AG09319 (cell line): ENCODE measurements at places on chromosomes 4 and X.

- no peak for DNase-seq
Measured at GRCh38 chr4:161585011-161585410, 578.8 kb downstream of the FSTL5 start.

DNA sequence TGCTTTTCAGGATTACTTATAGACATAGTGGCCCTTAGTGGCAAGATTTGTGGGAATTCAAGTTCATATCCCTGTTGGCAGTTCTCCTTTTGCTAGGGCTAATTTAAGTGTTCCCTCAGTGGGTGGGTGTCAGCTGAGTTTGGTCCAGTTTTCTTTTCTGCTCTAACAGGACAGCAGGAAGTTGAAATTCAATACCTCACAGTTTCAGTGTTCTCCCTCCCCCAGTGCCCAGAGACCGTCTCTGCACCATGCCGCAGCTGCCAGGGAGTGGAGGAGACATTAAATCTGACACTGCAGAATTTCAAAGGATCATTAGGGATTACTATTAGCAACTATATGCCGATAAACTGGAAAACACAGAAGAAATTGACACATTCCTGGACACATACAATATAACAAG lies 50.7 kb downstream of the UBE2NL start:
- no peak for DNase-seq

DNA sequence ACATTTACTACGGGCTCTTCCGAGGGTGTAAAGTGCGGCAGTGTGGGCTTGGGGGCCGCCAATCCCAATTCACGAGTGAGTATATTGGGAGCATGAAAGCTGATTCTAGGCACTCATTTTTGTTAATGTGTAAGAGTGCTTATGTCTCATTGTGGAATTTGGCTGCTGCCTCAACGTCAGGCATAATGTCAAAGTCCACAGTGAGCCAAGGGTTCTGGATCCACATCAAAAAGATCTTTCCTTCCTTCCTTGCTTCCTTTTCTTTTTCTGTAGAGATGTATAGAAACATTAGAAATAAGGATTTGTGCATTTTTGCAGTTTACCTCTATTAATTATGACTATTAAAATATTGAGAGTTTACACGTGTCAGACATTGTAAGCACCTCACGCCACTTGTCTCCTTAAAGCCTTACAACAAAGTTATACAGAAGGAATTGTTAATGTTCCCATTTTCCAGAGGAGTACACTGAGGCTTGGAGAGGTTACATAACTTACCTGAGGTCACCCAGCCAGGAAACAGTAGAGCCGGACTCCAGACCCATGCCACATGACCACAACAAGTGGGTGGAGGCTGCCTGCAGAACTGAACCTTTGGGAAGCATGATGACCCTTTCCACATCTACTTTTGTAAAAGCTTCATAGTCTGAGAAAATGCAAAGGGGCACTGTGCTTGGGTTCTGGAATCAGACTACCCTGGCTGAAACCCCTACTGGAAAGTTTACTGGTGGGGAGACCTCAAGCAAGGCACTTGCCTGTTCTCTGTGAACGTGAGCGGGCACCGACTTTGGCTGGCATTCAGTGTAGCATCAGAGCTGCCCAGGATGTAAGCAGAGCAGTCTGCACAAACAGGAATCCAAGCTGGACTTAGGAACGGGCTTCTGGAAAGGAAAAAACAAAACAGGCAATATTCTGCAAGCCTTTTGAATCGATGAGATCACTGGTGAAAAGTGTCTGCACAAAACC lies 761 bp downstream of the CLRN2 start:
- DNase-seq = no peak

- no peak for DNase-seq
Measured at GRCh38 chr4:6684656-6685055, 9.0 kb upstream of the S100P start.

GRCh38 chr4:106868381-106869035 lies 167.6 kb downstream of the DKK2 start:
- DNase-seq = no peak

DNA sequence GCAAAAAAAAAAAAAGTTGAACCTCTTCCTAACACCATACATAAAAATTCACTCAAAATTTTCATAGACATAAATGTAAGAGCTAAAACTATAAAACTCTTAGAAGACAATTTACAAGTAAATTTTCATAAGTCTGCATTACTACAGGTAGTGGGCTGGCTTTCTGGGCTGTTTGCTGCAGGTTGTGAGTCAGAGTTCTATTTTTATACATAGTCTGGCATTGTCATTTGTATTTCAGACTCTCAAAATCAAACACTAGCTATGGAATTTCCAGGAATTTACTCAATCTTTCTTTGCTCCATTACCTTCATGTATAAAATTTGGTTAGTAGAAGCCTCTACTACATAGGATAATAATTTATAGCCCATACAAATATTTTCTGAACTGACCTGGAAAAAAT lies 227.2 kb downstream of the COX18 start:
- no peak for DNase-seq

- DNase-seq = no peak
Measured at GRCh38 chr4:138911909-138912703, 103.5 kb upstream of the NOCT start.

DNA sequence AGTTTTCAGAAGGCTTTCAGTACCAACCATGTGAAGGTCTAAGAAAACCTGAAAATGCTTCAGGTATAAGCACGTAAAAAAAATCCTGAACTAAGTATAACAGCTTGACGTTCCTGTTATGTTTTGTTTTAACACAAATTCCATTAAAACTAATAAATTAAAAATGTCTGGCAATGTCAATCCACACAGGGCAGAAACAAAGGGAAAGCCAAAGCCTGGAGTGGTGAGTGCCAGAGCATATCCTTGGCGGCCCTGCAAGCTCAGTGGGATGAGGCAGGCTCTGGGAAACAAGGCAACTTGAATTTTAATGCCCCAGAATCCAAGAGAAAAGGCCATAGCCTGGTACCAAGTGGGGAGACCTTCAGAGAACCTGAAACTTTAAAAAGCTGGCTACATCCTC lies 78.2 kb downstream of the EPHA5 start:
- no peak for DNase-seq

- no peak for DNase-seq
Measured at GRCh38 chr4:46389301-46389775, 590 bp downstream of the GABRA2 start.

DNA sequence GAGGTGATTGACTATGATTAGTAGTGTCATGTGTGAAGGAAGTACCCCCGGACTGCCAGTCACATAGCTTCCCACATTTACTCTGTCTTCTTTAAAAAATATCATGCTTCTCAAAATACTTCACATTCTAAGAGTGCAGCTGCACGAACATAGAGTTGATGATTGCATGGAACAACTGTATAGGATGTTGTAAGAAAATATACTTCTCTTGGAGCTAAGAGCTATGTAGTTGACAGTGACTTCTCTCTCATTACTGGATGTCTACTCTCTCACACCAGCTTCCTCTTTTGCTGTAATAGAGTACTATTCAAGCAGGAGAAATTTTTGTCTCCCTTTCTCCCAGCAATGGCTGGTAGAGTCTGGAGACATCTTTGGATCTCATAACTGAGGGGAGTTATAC lies 99.4 kb upstream of the PUDP start:
- no peak for DNase-seq

DNA sequence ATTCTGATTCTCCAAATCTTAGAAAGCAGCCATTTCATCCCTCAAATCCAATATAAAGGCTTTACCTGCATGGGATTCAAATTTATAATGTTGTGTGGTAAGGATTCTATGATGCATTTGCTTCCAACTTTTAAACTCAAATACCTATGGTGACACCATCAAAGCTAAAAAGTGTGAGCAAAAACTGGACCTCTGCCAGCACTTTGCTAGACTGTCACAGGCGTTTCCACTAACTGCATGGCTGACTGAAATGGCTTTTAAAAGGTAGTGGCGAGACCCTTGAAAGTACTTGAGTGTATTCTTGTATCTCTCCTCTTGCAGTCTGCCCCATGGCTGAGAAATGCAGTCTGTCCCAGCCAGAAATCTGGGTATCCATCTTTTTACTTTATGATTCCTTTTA lies 169.4 kb downstream of the AMELX start:
- no peak for DNase-seq

DNA sequence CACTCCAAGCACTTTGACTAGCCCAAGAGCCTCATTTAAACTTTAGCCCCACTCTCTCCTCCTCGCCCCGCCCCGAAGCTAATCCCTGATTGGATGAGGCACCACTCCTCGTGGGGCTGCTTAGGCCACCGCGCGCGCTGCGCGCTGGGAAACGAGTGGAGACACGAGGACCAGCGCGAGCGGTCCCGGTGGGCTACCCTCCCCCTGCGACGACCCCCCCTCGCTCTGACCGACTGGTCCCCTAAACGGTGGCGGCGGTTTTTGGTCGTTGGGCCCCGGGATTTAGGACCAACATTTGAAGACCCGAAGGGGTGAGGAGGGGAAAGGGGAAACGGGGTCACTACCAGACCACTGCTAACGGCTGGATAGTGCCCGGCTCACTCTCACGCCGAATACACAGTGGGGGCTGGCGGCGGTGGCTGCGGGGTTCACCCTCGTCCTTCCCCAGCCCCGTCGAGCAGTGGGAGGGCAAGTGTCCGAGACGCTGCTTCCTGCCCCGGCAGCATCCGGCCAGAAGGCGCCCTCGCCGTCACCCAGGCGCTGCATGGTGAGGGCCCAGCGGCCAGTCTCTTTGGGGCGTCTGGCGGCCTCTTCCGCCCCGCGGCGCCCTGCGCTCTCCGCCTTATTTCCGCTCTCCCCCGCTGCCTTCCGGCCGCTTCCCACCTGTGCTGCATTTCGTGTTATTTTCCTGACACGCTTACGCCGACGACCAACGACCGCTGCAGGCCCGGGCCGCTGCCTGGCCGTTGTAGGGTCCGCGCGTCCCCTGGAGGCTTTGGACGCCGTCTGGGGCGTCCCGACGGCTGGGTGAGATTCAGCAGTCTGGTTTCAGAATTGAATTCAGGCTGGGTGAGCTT lies at the start of gene RBM46:
Gene RBM46, plus strand, starts transcription at position 147 of the 857 bp plus-strand sequence. CDS start 15,481 bp downstream, outside the sequence.
- no peak for DNase-seq

DNA sequence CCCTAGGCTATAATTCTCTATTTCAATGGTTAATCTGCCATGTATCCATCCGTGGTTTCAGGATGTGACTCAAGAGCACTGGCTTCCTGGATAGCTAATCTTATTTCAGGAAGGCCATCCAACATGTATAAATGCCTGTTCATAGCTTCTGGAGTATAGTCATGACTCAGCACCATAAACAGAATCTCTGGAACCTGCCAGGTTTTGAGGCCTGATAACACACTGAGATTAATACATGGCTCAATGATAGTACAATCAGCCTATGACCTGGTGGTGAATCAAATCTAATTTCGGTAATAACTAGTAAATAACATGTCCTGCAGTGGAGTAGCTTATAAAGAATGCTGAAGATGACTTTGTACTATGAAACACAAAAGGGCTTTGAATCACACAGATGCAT lies 5.7 kb upstream of the IL13RA2 start:
- DNase-seq = peak; percentile 24

GRCh38 chr4:103928370-103928769 lies 208.6 kb upstream of the TACR3 start:
- DNase-seq = no peak

DNA sequence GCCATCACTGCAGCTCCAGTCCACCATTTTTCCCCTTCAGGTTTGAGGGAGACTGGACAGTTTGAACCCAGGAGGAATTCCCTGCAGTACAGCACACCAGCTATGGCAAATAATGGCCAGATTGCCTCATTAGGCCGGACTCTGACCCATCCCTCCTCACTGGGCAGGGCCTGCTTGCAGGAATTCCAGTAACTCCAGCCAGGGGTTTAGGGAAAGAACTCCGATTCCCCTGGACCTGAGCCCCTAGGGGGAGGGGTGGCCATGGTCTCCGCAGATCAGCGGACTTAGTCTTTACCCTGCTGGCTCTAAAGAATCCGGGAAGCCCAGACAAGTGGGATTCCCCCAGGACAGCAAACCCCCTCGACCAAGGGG lies 342.8 kb downstream of the DMD start:
- DNase-seq = no peak

DNA sequence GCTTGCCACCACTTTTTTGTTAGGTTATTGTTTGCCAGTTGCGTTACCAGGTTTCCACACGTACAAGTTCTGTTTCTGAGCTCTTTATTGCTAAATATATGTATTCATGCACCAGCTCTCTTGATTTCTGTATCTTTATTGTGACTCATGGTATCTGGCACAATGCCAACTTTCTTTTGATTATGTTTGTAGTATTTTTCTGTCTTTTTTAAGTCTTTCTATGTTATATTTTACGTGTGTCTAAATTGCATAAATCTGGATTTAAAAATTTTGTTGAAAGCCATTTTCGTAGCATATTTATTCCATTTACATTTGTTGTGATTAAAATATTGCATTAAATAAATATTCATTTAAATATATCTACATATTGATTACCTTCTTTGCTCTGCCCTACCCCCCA lies 73.8 kb downstream of the KDM6A start:
- DNase-seq = no peak

DNA sequence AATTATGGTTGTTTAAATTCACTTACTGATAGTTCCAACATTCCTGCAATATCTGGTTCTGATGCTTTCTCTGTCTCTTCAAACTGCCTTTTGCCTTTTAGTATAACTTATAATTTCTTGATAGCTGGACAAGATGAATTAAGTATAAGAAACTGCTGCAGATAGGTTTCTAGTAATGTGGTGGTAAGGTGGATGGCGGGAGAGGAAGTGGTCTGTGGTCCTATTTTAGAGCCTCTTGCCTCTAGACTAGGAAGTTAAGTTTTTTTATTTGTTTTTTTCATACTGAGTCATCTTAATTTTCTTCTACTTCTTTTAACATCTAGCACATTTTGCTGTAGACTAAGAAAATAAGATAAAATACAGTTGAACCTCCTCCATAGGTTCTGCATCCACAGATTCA lies 310.0 kb downstream of the SLITRK2 start:
- no peak for DNase-seq

- DNase-seq = no peak
Measured at GRCh38 chr4:76523593-76523992, 88.6 kb downstream of the SHROOM3 start.

GRCh38 chrX:48472225-48472624 lies 2.2 kb upstream of the SLC38A5 start:
- no peak for DNase-seq

DNA sequence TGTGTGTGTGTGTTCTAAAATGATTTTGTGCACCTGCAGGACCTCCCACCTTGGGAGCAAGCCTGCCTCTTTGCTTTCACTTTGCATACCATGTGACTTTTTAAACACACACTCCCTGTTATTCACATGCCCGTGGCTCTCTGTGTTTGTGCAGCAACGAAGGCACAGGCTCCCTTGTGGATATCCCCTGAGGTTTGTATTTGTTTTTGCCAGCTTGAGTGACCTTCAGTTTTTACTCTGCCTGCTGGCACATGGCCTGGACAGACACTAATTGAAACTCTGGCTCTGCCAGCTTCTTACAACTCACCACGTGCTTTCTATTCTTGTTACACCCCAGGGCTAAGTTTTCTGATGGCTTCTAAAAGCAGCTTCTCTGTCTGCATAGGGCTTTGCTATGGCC lies 885.8 kb downstream of the SH3BGRL start:
- DNase-seq = no peak

- DNase-seq = no peak
Measured at GRCh38 chrX:153731845-153732215, 7.2 kb downstream of the ABCD1 start.

- no peak for DNase-seq
Measured at GRCh38 chr4:107299646-107300045, 263.5 kb upstream of the DKK2 start.

- DNase-seq = no peak
Measured at GRCh38 chrX:71128915-71129765, 10.7 kb downstream of the MED12 start.

GRCh38 chr4:15853345-15853744 lies 75.2 kb downstream of the CD38 start:
- DNase-seq = no peak

- DNase-seq = no peak
Measured at GRCh38 chr4:158667651-158668198, 4.0 kb downstream of the C4orf46 start.

- no peak for DNase-seq
Measured at GRCh38 chrX:87409113-87409841, 108.3 kb upstream of the KLHL4 start.
